ENCODE measurements at places on chromosomes 1 and 21.
A peak's percentile ranks its signal among the peaks of the same experiment; 100 is the strongest.

DNA sequence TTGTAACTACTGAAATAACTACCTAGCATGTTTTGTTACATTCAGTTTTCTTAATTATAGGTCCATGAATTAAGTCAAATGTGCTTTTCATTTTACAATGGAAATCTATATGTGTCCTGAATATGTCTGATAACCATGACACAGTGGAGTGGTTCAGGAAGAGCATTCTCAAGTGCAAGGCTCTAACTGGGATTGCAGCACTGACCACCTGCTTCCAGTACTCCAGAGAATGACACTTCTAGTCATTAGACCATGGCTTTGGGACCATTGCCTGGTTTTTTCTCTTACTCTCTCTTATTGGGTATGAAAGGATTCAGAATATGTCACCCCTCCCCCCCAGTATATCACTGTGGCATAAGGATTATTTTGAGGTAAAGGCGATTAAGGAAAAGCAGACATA is 204.9 kb upstream of the CACYBP start:
- DNase-seq, result no peak

- DNase-seq, result no peak
Measured at GRCh38 chr1:177569476-177569875, 398.7 kb downstream of the BRINP2 start.

GRCh38 chr1:158830904-158831507 is at the start of gene MNDA:
TSS of gene MNDA (plus strand) at chr1:158831351. CDS start at chr1:158842154, 10,803 bp downstream.
- no peak for DNase-seq

GRCh38 chr1:43319288-43319687 is 18.3 kb upstream of the MPL start:
- no peak for DNase-seq

DNA sequence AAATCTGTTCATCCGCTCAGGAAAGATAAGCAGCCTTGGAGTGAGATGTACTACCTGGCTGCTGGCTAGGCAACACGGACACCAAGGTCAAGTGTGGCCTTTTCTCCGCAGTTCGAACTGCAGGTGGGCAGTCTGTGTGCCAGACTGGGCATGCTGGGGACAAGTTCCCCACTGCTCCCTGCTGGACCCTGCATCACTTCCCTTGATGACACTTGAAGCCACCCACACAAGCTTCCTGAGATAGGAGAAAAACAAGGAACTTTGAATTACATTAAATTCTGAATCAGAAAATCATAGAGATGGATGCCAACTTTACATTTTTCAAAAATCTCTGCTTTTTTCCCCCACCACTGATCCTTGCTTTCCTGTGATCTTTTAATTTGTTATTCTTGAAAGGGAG is 38.3 kb downstream of the BEND5 start:
- DNase-seq, result no peak

- DNase-seq, result no peak
Measured at GRCh38 chr21:42687796-42688195, 34.4 kb downstream of the PDE9A start.

DNA sequence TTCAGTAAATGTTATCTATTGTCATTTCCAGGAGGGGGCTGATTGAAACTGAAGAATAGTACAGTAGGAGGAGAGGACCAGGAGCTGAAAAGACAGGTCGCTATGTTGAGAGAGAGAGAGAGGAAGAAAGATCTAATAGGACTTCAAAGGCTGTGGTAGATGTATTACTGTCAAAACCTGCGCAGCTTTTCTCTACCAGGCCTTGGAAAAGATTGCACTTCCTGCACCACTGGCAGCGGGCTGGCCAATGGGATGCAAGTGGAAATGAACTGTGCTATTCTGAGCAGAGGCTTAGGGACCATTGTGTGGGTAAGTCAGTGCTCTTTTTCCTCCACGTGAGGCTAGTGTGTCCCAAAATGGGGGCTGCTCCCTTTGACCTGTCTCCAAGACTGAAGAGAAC is 47.1 kb downstream of the MDM4 start:
- no peak for DNase-seq

DNA sequence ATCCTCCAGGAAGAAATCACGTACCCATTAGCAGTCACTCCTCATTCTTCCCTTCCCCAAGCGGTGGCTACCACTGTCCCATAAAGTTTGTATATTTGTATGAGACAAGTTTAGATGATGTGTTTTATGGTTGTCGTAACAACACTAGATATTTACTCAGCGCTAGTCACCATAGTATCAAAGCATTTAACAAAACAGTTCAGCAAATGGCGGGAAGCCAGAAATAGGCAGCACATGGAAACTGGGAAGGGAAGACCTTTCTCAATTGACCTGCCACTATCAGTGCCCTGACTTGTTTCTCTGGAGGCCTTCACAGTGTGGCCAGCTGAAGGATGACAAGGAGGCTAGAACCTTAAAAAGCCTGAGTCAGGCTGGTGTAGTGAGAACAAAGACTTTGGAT is 31.1 kb downstream of the CNST start:
- DNase-seq, result no peak

GRCh38 chr1:67534627-67535065 is 104.4 kb upstream of the SERBP1 start:
- no peak for DNase-seq

DNA sequence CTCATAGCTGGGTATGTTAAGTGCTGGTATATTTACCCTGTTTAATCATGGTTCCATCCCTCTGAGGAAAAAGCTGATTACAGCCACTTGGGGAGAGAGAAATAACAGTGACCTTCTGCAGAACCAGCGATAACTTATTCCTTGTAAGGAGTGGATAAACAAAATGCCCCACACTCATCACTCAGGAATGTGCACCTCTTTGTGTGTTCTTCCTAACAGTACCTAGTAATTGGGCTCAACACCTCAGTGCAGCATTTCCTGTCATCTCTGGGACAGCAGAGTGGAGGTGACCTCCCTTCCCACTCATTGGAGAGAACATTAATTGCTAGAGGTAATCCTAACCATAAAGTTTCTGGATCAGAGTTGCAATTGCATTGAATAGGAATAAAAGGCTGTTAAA is 112.5 kb upstream of the F3 start:
- DNase-seq, result peak; percentile 32

DNA sequence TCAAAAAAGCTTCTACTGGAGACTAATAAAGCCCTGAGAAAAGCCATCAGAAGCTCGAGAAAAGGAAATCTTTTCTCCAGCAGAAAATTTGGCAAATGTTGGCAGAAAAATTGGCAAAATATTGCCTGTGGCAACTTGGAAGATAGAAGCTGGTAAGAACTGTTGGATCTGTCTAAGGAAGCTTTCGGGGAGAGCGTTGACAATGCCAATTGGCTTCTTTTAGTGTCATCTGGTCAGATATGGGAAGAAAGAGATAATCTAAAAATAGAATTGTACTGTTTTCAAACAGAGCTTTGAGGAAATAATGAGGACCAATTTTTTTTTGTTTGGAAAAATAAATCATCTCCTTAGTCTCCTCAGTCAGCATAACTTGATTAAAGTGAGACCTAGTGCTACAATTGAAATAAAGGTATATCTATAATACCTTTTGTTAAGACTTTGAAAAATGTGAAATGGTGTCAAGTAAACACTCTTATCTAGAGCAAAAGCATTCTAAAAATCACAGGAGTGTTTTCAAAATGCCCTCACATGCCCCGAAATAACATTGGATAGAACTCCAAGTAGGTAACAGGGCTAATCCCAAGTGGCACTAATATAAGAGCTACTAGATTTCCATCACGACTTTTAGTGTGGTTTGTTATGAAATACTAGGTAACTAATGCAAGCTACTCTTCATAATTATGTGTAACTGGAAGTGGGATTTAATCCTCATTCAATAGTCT is 882.2 kb upstream of the B3GALT2 start:
- DNase-seq, result no peak

DNA sequence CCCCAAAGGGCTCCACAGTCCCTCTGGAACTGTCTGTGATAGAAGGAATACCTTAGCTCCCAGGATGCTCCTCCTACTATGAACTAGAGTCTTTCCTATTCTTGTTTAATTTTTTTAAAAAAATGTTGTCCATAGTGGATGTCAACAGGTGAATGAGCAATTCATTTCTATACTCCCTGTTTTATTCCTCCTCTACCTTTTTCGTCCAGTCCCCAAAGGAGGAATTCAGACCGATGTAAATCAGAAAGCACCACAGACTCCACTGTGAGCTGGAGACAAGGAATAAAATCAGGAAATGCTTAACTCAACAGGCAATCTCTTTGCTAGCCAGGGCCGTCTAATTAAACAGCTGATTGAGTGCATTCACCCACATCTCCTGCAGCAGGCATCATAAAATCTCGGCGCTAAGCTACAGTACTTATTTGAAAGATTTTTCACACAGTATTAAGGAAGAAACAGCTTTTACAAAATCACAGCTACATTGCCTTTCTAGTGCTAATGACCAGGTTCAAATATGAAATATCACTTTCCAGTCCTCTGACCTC is 381.6 kb downstream of the SIPA1L2 start:
- no peak for DNase-seq

GRCh38 chr21:40647706-40648105 is 199.3 kb downstream of the DSCAM start:
- no peak for DNase-seq

DNA sequence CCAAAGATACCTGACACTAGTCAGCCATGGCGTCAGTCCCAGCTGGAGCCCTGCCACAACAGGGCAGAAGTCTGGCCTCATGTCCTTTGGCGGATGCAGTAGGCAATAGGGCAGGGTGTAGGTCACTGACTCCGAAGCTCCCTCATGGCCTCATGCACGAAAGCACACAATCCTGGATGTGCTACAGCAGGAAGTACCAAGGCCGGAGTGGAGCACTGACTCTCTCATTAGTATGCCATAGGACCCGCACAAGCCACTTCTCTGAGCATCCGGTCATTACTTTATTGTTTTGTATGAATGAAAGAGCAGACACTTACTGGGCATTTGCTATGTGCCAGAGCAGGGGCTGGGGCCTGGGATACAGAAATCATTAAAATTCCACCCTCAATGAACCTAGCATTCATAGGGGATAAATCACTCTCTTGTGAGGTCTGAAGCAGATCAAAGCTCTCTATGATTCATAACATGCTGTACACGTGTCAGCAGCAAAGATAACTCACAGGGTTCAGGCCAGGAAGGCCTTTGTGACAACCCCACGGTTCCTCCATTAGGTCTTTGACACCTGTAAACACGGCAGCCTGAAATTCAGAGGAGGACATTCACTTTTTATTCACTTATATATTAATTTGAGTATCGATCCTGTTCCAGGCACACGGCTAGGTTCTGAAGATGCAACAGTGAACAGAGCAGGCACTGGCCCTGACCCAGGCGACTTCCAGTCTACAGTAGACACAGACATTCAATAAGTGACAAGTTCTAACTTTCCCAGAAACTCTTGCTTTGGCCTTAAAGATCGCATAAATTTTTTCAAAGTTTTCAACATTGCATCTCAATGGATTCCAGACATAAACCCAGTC is 357.9 kb upstream of the USP24 start:
- DNase-seq, result no peak

Measured in HTR-8/SVneo (cell line).